ENCODE measurements at places on chromosomes 1 and 21. TPM values are rescaled to one million over a fixed set of nuclear protein-coding genes. Genes with fewer than 3 reads are reported as not detected.

The ARHGAP29 gene
- total RNA-seq = 13.5 TPM

The STYXL2 gene
- not detected for total RNA-seq

The CELA2B gene
- total RNA-seq = not detected

The GBP1 gene
- 0.21 TPM for total RNA-seq

The PTAFR gene
- total RNA-seq = 0.09 TPM

The F13B gene
- total RNA-seq = not detected

The TAS1R3 gene
- total RNA-seq = 0.15 TPM

The SIPA1L2 gene
- 7.4 TPM for total RNA-seq

The MYBPH gene
- total RNA-seq = not detected

The DMRTA2 gene
- 0.06 TPM for total RNA-seq

The TSHB gene
- total RNA-seq = not detected

The PPIAL4G gene
- not detected for total RNA-seq

The CFAP107 gene
- total RNA-seq = not detected

The SPRR5 gene
- not detected for total RNA-seq

The TRNAU1AP gene
- total RNA-seq = 22.6 TPM

The KLHL20 gene
- total RNA-seq = 13.7 TPM

The LCE6A gene
- not detected for total RNA-seq

Data from A549 treated with dexamethasone at 1 μM for 4 hours (cell line).